Stimulated activated CD4-positive, alpha-beta T cell treated with anti-CD3 and anti-CD28 coated beads, Interleukin-1b, Interleukin-23, amount 100 ng/mL, for 1 hour (primary cell): ENCODE measurements at places on chromosomes 2 and 18.
A peak's percentile ranks its signal among the peaks of the same experiment; 100 is the strongest.

DNA sequence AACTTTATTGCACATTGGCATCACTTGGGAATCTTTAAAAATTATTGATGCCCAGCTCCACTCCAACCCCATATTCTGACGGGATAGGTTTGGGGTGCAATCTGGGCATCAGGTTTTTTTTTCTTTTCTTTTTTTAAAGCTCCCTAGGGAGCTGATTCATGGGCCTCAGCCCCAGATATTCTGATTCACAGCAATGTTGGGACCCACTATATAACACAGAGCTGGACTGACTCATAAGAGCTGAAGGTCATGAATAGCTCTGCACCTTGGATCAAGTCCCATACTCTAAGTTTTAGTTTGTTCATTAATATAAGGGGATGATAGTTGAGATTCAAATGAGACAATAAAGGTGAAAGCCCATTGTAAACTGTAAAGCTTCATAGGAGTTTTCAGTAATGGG, 191.1 kb upstream of the REV1 start:
- no peak for DNase-seq

DNA sequence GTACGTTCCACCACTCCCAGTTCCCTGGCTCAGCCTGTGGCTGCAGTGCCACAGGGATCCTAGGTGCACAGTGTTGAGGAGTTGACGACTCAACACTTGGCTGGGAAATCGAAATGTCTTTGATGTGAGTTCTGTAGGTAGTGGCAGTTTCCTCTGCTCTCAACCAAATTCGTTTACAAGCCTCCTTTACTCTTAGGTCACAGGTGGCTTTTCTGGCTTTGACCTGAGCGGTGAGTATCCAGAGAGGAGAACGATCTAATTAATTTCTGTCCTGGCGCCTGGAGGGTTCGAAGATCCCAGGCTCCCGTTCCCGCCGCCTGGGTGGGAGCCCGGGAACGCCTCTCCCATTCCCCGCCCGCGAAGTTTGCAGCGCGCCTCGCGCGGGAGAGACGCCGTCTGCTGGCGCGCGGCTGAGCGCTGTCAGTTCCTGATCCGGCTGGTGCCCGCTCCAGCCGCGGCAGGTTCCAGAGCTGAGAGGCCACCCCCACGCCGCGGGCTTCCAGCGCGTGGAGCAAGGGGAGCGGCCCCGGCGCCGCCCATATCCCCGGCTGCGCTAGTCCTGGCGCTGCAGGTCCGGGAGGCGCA, at the start of gene LAMA3:
LAMA3 (plus strand) TSS at position 423 of the 585 bp plus-strand sequence. CDS start 231 bp downstream, outside the sequence.
- no peak for DNase-seq

- DNase-seq: no peak
These were observed 5.5 kb downstream of the DCTN1 start for GRCh38 chr2:74374509-74375205.

- no peak for DNase-seq
These were observed 136.2 kb upstream of the CDCA7 start for GRCh38 chr2:173218326-173219056.

DNA sequence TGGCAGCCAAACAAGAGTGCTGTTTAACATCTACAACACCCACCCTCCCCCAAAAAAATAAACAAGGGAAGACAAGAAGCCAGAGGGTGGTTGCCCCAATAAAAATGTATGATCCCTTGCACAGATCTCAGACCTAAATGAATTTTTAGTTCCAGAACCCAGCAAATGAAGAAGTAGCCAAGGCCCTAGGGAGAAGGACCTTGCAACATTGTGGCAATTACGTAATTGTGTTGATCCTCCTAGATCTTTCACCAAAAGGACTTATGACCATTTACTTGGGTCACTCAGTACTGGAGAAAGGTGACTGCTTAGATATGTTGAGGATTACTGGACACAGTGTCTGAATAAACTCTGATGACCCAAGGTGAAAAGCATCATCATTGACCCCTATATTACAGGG, 1393.8 kb downstream of the LRP1B start:
- DNase-seq: no peak

- no peak for DNase-seq
These were observed 368.7 kb upstream of the CRIM1 start for GRCh38 chr2:35986871-35987270.

GRCh38 chr2:46351750-46352138, 54.5 kb downstream of the EPAS1 start:
- DNase-seq: peak; percentile 19

GRCh38 chr2:108536133-108536780, 2.0 kb downstream of the LIMS1 start:
- no peak for DNase-seq

GRCh38 chr2:45691171-45691999, 39.9 kb downstream of the PRKCE start:
- DNase-seq: no peak

DNA sequence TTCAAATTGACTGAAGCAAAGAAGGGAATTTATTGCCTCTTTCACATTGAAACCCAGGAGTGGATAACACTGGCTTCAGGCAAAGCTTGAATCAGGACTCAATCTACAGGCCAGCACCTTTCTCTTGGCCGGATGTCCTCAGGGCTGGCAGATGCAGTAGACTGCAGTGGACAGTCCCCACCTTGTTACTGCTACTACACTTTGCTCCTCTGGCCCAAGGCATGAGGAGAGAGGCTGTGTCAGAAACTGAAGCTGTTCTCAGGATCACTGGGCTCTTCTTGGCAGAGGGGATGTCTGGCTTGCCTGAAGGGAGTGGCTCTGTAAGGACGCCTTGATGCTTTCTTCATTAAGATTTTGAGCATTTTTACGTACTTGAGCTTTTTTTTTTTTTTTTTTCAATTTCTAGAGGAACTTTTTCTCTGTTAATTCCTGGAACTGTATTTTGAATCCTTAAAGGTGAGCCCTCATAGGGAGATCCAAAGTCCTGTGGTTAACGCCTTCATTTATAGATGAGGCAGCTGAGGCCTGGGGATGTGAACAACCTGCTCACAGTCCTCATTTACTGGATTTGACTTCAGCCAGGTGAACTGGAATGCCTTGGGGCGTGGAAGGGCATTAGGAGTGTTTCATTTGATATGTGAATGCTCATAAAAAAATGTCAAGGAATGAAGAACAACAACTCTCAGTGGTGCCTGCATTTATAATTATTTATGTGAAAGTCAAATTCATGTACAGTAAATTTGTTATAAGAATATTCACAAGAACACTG, 36.6 kb downstream of the CASP10 start:
- DNase-seq: no peak

DNA sequence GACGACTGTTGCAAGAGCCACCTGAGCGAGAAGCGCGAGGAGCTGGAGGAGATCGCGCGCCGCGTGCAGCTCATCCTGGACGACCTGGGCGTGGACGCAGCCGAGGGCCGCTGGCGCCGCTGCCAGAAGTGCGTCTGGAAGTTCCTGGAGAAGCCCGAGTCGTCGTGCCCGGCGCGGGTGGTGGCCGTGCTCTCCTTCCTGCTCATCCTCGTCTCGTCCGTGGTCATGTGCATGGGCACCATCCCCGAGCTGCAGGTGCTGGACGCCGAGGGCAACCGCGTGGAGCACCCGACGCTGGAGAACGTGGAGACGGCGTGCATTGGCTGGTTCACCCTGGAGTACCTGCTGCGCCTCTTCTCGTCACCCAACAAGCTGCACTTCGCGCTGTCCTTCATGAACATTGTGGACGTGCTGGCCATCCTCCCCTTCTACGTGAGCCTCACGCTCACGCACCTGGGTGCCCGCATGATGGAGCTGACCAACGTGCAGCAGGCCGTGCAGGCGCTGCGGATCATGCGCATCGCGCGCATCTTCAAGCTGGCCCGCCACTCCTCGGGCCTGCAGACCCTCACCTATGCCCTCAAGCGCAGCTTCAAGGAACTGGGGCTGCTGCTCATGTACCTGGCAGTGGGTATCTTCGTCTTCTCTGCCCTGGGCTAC, 1.2 kb downstream of the KCNF1 start:
- no peak for DNase-seq

- DNase-seq: no peak
These were observed 288.2 kb downstream of the IKZF2 start for GRCh38 chr2:212863185-212863588.

DNA sequence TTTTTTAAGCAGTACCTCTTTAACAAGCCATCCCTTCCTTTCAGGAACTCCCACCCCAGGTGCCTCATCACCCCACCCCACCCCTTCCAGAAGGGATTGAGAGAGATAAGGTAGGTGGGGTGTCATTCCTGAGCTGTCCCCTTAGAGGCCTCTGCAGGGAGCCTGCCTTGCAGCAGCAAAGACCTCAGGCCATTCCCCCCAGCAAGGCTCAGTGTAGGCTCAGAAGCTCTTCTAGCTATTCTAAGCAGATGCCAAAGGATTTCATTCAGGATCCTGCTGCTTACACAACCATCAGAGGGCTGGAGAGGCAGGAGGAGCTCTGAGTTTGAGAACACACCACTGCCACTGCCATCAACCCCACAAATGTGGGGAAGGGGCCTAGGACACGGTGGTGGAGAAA, 5.8 kb upstream of the FIGLA start:
- no peak for DNase-seq

DNA sequence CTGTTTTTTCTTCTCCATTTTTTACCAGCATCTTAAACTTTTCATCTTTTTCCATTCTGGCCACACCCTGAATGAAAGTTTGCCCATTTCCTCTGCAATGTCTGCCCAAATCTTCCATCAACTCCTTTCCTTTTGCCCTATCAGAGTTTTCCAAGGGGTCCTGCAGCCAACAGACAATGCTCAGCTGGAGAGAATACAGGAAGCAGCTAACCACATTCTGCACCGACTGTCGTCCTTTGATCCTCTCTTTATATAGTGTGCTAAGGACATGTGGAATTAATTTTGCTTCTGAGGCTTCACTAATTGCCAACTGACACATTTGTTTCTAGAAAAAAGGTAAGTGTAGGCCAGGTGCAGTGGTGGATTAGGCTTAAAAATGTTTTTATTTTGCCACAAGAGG, 50.5 kb upstream of the DLX2 start:
- no peak for DNase-seq

GRCh38 chr2:28166956-28167355, 225.7 kb upstream of the FOSL2 start:
- DNase-seq: no peak

DNA sequence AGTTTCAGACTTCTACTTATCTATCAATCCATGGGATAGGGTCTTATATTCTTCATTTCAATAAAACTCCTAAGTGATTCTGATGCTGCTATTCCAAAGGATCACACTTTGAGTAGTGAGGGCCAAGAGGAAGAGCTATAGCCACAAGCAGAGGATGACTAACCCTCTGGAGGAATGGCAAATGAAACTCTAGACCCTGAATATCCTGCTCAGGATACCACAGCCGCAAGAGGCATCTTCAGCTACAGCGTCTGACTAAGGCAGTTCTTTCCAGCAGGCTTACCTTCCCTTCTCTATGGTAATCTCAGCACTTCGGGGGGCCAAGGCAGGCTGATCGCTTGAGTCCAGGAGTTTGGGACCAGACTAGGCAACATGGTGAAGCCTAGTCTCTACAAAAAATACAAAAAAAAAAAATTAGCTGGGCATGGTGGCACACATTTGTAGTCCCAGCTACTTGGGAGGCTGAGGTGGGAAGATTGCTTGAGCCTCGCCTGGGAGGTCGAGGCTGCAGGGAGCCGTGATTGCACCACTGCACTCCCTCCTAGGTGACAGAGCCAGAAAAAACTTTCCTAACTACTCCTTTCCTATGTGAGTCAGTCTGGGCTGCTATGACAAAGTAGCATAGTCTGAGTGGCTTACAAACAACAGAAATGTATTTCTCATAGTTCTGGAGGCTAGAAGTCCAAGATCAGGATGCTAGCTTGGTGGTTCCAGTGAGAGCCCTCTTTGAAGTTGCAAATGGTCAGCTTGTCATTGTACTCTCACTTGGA, 371.9 kb downstream of the IRS1 start:
- no peak for DNase-seq

DNA sequence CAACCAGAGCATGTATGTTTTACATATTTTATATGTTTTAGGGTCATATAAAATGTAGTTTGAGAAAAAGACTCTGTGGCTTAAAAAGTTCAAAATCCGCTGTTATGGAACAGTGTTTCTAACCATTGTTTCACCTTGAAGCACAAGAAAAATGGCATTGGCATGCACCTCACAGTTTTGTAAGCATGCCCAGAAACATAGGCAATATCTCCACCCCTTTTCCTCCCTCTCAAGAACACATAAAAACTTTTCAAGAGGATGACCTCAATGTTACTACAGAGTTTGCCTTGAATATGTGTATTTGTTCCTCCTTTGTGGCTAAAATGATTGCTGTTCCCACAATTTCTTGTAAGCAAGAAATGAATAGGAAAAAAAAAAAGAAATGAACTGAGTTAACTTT, 29.3 kb upstream of the SLC40A1 start:
- no peak for DNase-seq

DNA sequence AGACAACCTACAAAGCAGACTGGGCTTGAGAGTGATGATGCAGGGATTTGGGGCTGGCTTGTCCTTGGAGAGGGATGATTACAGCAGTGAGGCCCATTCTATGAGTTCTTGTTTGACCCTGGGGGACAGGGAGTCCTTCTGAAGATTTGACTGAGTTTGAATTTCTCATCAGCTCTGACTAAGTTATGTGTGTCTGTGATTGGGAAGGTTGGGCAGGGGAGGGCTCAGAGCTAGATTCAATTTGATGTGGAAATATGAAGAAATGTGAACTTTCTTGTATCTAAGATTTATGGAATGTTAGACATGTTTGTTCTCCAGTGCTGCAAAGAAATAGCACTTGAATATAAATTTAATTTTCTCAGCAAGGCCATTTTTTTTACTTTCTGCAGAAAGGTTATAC, 19.9 kb upstream of the IL1R2 start:
- DNase-seq: no peak

- DNase-seq: no peak
These were observed 249.4 kb upstream of the UBE2E3 start for GRCh38 chr2:180730976-180731375.

- no peak for DNase-seq
These were observed 85.4 kb downstream of the NCKAP1 start for GRCh38 chr2:182952741-182953450.

GRCh38 chr18:52046842-52047241, 293.2 kb upstream of the DCC start:
- DNase-seq: no peak

DNA sequence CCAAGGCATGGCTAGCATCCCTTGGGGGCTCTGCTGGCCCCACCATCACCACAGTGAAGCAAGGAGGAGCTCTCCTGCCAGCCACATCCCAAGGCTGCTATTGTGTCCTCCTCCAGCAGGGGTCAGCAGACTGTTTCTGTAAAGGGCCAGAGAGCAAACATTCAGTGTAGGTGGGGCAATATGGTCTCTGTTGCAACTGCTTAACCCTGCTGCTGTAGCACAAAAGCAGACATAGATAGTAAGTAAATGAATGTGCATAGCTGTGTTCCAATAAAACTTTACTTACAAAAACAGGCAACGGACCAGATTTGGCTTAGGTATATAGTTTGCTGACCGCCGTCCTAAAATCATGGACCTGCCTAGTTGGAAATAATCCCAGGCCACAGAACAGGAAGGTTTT, 36.4 kb upstream of the ZBTB7C start:
- DNase-seq: peak; percentile 58

GRCh38 chr18:14089781-14090180, 42.5 kb downstream of the ZNF519 start:
- DNase-seq: no peak

GRCh38 chr2:201458381-201458780, 6.8 kb downstream of the STRADB start:
- no peak for DNase-seq
